ENCODE measurements at places on chromosomes 12 and 14.

- DNase-seq: no peak
These were observed 6.7 kb upstream of the BDKRB2 start for GRCh38 chr14:96197969-96198368.

GRCh38 chr12:54993181-54993835 lies 8.7 kb upstream of the TESPA1 start:
- no peak for DNase-seq

GRCh38 chr14:64501411-64502171 lies 2.0 kb downstream of the ZBTB25 start:
- DNase-seq: peak; percentile 33

DNA sequence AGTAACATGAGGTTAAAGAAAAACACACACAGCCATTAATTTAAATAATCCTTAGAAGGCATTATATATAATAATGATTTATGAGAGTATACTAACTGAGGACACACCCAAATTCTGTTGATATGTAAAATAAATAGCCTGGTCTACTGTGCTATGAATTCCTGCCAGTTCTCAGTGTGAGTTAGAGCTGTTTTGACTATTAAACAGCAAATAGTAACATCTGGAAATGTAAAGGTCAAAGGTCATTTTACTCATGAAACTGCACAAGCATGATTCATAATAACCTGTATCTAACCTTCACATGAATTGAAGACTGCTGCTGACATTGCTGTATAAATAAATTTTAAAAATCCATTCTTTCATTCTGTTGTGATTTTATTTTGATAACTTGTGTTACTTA lies 966.7 kb downstream of the SLC6A15 start:
- no peak for DNase-seq

DNA sequence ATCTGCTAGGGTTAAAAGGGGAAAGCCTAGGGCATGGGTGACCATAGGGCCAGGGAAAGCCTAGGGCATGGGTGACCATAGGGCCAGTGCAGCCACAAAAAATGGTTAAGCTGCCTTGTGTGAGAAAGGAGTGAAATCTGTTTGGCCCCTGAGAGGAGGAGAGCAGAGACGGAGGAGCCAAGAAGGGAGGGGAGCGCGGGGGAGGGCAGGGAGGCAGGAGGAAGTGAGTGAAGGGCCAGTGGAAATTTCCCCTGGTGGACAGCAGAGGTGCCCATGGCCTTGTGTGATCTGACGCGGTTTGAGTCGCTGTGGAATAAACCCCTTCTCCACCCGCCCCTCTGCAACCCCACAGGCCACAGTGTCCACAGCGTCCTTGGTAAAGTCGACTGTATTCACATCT lies 618 bp upstream of the AQP6 start:
- no peak for DNase-seq
